ENCODE measurements at places on chromosomes 11 and 22.
A peak's percentile ranks its signal among the peaks of the same experiment; 100 is the strongest.

DNA sequence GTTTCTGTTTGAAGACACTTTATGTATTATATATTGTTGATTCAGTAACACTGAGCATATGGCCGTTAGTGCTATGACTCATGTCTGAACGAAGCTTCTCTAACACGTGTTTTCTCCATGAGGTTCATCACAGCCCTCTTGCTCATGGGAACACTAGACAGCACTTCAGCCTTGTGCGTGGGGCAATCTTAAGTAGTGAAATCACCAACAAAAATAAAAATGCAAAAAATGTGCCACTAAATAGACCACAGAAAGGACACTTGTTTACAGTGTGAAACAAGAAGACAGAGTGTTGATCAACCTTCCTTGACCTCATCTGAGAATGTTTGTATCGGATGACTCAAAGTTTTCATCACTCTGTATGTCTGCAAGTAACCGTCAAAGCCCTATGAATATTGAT, 94.5 kb downstream of the FDX1 start:
- H3K36me3 ChIP-seq = no peaks in the 10 kb centered on the region
- no peak overlapping the region for H3K4me3 ChIP-seq
- no peaks in the 10 kb centered on the region for H3K27me3 ChIP-seq

- H3K4me3 ChIP-seq = no peak overlapping the region
- peaks cover 10% of the 10 kb centered on the region for H3K36me3 ChIP-seq
- H3K27ac ChIP-seq = no peak overlapping the region
- H3K27me3 ChIP-seq = no peaks in the 10 kb centered on the region
- no peak for ATAC-seq
Measured at GRCh38 chr11:108912581-108912980, 247.7 kb downstream of the DDX10 start.

GRCh38 chr11:77660947-77661346, 23.4 kb upstream of the CLNS1A start:
- H3K4me3 ChIP-seq = no peak overlapping the region
- no peak overlapping the region for H3K27ac ChIP-seq

- H3K4me1 ChIP-seq = peaks cover 14% of the 10 kb centered on the region
- no peak for ATAC-seq
- peak overlapping the region; percentile 84 for H3K4me3 ChIP-seq
- no peaks in the 10 kb centered on the region for H3K27me3 ChIP-seq
- peak overlapping the region; percentile 57 for H3K27ac ChIP-seq
- H3K36me3 ChIP-seq = no peaks in the 10 kb centered on the region
Measured at GRCh38 chr11:63552921-63553320, 10.3 kb downstream of the PLAAT2 start.

GRCh38 chr11:130413405-130414106, 14.9 kb downstream of the ADAMTS8 start:
- H3K4me3 ChIP-seq = no peak overlapping the region
- H3K36me3 ChIP-seq = no peaks in the 10 kb centered on the region
- H3K27me3 ChIP-seq = peaks cover 14% of the 10 kb centered on the region
- peak; percentile 78 for ATAC-seq

DNA sequence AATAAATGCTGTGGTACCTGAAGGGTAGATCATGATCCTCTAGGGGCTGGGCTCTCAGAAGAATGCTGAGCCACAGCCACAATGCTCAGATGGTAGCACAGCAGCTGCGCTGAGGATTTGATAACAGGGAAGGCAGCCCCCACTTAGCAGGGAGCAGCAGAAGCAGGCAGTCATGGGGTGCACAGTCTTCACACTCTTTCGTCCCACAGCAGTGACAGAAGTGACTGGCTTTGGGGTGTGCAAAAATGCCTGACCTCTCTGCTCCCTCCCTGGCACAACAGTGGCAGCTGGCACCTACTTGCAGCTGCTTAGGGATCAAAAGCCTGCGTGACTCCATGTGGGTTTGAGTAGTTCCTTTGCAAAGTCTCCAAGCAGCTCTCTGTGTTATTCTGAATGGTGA, 1349.8 kb upstream of the RAG2 start:
- no peak overlapping the region for H3K27ac ChIP-seq
- ATAC-seq = no peak
- H3K36me3 ChIP-seq = no peaks in the 10 kb centered on the region
- no peaks in the 10 kb centered on the region for H3K27me3 ChIP-seq
- H3K4me3 ChIP-seq = no peak overlapping the region

GRCh38 chr11:113578033-113578380, 102.8 kb upstream of the DRD2 start:
- H3K27ac ChIP-seq = no peak overlapping the region
- peaks cover 15% of the 10 kb centered on the region for H3K27me3 ChIP-seq
- H3K4me3 ChIP-seq = peak overlapping the region; percentile 6
- H3K4me1 ChIP-seq = peaks cover 10% of the 10 kb centered on the region

- H3K27me3 ChIP-seq = no peaks in the 10 kb centered on the region
- H3K27ac ChIP-seq = no peak overlapping the region
- H3K4me3 ChIP-seq = no peak overlapping the region
- ATAC-seq = no peak
- H3K36me3 ChIP-seq = peaks cover 97% of the 10 kb centered on the region
- H3K4me1 ChIP-seq = no peaks in the 10 kb centered on the region
Measured at GRCh38 chr22:35418088-35418487, 18.1 kb downstream of the MCM5 start.

- H3K4me3 ChIP-seq = no peak overlapping the region
- no peaks in the 10 kb centered on the region for H3K4me1 ChIP-seq
- no peak for ATAC-seq
Measured at GRCh38 chr11:111749646-111750045, 16.5 kb downstream of the PPP2R1B start.

- no peaks in the 10 kb centered on the region for H3K27me3 ChIP-seq
- H3K4me3 ChIP-seq = no peak overlapping the region
- H3K27ac ChIP-seq = no peak overlapping the region
Measured at GRCh38 chr11:68107689-68108088, 13.5 kb downstream of the CHKA start.

DNA sequence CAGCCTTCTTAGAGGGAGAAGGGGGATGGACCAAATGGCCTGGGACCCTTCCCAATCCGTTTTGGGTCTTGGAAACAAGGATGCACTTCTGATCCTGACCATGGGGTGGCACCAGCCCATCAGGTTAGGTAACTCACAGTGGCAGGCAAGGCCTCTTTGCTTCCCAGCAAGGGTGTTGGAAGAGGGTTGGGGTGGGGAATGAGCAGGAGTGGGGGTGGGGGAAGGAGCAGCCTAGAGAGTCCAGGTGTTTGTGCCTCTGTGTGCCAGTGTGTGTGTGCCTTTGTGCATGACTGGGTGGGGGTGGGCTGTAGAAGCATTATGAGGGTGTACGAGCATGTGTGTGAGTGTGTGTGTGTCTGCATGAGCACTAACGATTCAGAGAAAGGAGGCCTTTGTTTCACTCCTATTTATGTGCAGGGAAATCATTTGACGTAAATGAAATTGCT, 213.1 kb downstream of the INSC start:
- H3K4me1 ChIP-seq = no peaks in the 10 kb centered on the region
- no peak overlapping the region for H3K27ac ChIP-seq
- ATAC-seq = no peak
- H3K4me3 ChIP-seq = no peak overlapping the region

GRCh38 chr22:32692371-32692770, 109.1 kb upstream of the TIMP3 start:
- no peak for ATAC-seq
- H3K4me1 ChIP-seq = no peaks in the 10 kb centered on the region
- H3K36me3 ChIP-seq = no peaks in the 10 kb centered on the region
- no peak overlapping the region for H3K4me3 ChIP-seq

DNA sequence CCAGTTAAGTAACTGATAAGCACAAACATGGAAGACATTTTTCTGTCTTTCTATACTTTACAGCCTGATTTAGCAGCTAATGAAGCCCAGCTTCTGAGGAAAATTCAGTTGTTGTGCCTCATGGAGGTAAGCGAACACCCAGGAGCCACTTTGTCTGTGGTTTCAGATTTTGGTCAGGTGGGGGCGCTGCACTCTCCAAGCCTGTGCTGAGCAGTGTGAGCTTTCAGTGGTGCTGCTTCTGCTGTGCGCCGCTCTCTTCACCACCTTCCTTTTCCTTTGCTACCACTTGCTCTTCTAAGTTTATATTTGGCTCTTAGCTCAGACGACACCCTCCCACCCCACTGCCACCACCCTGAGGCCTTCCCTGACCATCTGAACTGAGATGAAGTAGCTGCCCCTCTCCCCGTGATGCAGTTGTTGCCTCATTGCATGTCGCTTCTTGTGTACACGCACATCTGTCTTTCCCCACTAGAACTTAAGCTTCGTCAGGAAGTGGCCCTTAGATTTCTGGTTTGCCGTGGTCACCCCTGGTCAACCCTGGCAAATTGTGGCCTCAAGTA, 14.0 kb downstream of the PSMD13 start:
- no peak overlapping the region for H3K4me3 ChIP-seq
- H3K27me3 ChIP-seq = no peaks in the 10 kb centered on the region
- H3K36me3 ChIP-seq = peaks cover 85% of the 10 kb centered on the region
- peak; percentile 81 for ATAC-seq

DNA sequence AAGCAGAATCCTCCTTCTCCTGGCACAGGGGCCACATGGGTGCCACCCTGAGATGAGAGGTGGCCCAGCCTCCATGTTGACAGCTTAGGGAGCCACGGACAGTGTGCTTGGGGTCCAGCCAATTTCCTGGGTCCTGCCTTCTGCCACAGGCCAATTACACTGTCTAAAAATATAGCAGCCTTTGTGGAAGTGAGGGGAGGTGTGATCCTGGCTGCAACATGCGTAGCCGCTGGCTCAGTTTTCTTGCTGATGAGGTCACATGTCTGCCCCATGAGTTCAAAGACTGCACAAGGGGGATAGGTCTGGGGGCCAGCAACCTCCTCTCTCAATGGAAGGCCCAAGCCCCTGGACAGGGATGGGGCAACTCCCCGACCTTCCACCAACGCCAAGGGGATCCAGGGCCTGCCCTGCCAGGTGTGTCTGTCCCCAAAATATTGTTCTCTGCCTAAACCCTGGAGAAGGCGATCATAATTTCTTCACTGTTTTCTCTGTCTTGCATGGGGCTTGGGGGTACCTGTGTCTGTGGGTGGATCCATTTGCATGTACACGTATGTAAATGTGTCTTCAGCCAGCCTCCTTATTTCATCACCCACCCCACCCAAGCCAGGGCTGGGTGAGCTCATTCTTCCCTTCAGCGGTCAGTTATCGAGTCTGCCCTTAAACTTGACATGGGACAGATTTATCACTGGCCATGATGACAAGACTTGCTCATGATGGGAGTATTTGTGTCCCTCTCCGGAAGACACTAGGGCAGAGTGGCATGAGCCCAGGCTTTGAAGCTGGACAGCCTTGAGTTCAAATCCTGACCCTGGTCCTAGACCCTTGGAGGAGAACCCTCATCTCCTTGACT, 59.4 kb downstream of the OTOG start:
- peaks cover 5% of the 10 kb centered on the region for H3K27me3 ChIP-seq
- ATAC-seq = no peak
- no peaks in the 10 kb centered on the region for H3K4me1 ChIP-seq
- no peak overlapping the region for H3K27ac ChIP-seq
- H3K36me3 ChIP-seq = no peaks in the 10 kb centered on the region

- peaks cover 10% of the 10 kb centered on the region for H3K4me1 ChIP-seq
- no peak for ATAC-seq
- no peak overlapping the region for H3K4me3 ChIP-seq
Measured at GRCh38 chr11:61797263-61797944, 4.7 kb downstream of the FEN1 start.

GRCh38 chr11:102722821-102723220, 1.9 kb downstream of the MMP8 start:
- H3K27me3 ChIP-seq = peaks cover 13% of the 10 kb centered on the region
- H3K27ac ChIP-seq = no peak overlapping the region
- H3K4me1 ChIP-seq = no peaks in the 10 kb centered on the region
- no peak overlapping the region for H3K4me3 ChIP-seq

- no peak overlapping the region for H3K4me3 ChIP-seq
- H3K27me3 ChIP-seq = peaks cover 4% of the 10 kb centered on the region
- no peaks in the 10 kb centered on the region for H3K36me3 ChIP-seq
- no peak overlapping the region for H3K27ac ChIP-seq
- no peaks in the 10 kb centered on the region for H3K4me1 ChIP-seq
- ATAC-seq = no peak
Measured at GRCh38 chr11:59899532-59899931, 20.9 kb downstream of the OOSP3 start.

GRCh38 chr22:29654420-29654819, 51.0 kb downstream of the NF2 start:
- H3K27me3 ChIP-seq = no peaks in the 10 kb centered on the region
- peaks cover 42% of the 10 kb centered on the region for H3K36me3 ChIP-seq
- H3K4me1 ChIP-seq = no peaks in the 10 kb centered on the region
- no peak overlapping the region for H3K4me3 ChIP-seq
- H3K27ac ChIP-seq = no peak overlapping the region

- peaks cover 12% of the 10 kb centered on the region for H3K4me1 ChIP-seq
- no peak overlapping the region for H3K27ac ChIP-seq
- H3K27me3 ChIP-seq = peaks cover 3% of the 10 kb centered on the region
- H3K4me3 ChIP-seq = no peak overlapping the region
- no peak for ATAC-seq
Measured at GRCh38 chr11:111419641-111420327, 40.7 kb upstream of the POU2AF1 start.

GRCh38 chr11:116136987-116137674, 632.9 kb upstream of the CADM1 start:
- no peak overlapping the region for H3K4me3 ChIP-seq
- no peak for ATAC-seq
- no peaks in the 10 kb centered on the region for H3K36me3 ChIP-seq
- peaks cover 4% of the 10 kb centered on the region for H3K27me3 ChIP-seq
- no peaks in the 10 kb centered on the region for H3K4me1 ChIP-seq

DNA sequence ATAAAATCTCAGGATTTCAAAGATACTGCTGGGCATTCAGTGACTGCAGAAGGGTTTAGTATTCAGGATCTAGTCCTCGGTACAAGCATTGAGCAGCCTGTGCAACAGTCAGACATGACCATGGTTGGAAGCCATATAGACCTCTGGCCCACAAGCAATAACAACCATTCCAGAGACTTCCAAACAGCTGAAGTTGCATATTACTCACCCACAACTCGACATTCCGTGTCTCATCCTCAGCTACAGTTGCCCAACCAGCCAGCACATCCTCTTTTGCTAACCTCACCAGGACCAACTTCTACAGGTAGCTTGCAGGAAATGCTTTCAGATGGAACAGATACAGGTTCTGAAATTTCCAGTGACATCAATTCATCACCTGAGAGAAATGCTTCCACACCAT, 156.8 kb downstream of the C11orf91 start:
- no peak for ATAC-seq
- no peak overlapping the region for H3K27ac ChIP-seq
- peaks cover 31% of the 10 kb centered on the region for H3K27me3 ChIP-seq
- H3K4me3 ChIP-seq = no peak overlapping the region
- H3K4me1 ChIP-seq = no peaks in the 10 kb centered on the region
- H3K36me3 ChIP-seq = no peaks in the 10 kb centered on the region

DNA sequence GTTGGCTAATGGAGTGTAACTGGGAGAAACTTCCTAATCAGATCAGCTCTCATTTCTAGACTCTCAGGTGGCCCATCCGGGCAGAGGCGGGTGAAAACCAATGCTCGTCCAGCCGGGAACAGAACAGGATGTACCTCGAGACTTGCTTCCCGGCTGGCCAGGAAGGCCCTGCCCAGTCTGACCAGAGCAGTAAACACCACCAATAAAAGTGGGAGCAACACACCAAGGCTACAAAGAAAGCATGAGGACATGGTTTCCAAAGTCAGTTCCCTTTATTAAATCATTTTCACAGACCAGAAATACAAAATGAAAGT, 940 bp upstream of the TNKS1BP1 start:
- H3K27me3 ChIP-seq = no peaks in the 10 kb centered on the region
- peaks cover 63% of the 10 kb centered on the region for H3K36me3 ChIP-seq
- H3K27ac ChIP-seq = peak overlapping the region; percentile 90
- ATAC-seq = peak; percentile 2

GRCh38 chr22:27493796-27494195, 307.8 kb downstream of the MN1 start:
- no peak overlapping the region for H3K27ac ChIP-seq
- no peak for ATAC-seq
- H3K4me1 ChIP-seq = no peaks in the 10 kb centered on the region
- no peak overlapping the region for H3K4me3 ChIP-seq
- peaks cover 1% of the 10 kb centered on the region for H3K27me3 ChIP-seq
- H3K36me3 ChIP-seq = no peaks in the 10 kb centered on the region
